ENCODE measurements at places on chromosomes 6 and 20.

GRCh38 chr6:170227521-170227983 lies 63.3 kb downstream of the DLL1 start:
- no peak for DNase-seq

DNA sequence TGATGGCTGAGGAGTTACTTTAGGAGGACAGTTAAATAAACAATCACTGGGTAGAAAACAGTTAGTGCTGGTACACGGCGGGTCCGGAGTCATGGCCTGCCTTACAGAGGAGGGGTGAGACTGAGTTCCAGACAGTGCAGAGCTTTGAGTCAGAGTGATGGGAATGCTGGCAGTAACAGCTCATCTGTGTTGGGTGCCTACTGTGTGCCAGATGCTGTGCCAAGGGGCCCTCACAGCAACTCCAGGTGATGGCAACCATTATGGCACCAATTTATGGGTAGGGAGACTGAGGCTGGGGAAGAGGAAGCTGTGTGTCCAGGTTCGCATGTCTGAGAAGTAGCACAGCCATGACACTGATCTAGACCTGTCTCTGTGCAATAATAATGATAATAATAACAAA lies 132.6 kb downstream of the CEBPB start:
- no peak for DNase-seq

GRCh38 chr6:93017213-93017612 lies 402.1 kb downstream of the EPHA7 start:
- DNase-seq: no peak

DNA sequence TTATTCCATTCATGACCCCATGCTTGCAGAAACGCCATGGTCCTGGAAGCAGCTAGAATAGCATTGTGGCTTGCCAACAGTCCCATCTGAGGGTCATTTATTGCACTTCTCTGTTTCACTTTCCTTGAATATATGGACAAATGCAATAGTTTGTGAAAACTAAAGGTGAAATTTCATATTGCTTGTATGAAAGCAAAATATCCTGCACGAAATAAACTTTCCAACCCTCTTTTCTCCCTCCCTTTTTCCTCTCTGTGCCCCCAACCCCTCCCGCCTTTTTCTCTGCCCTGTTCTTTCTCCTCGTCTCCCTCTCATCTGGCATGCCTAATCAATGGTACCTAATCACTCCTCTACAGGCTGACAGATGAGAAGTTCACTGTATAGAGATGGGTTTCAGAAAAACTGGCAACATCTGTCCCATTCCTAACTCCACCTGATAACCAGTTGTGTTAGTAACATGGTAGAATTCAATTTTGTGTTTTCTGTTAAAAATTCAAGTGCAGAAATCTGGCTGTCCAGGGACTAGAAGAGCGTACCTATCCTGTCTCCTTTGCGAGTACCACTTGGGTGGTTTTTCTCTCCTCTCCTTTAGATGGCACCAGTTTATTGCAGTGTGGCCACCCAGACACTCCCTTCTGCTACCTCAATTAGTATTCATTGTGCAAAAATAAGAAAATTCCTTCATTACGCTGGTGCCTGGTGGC lies 198.6 kb downstream of the FOXA2 start:
- DNase-seq: no peak

GRCh38 chr6:20169786-20170185 lies 42.5 kb downstream of the MBOAT1 start:
- DNase-seq: no peak

DNA sequence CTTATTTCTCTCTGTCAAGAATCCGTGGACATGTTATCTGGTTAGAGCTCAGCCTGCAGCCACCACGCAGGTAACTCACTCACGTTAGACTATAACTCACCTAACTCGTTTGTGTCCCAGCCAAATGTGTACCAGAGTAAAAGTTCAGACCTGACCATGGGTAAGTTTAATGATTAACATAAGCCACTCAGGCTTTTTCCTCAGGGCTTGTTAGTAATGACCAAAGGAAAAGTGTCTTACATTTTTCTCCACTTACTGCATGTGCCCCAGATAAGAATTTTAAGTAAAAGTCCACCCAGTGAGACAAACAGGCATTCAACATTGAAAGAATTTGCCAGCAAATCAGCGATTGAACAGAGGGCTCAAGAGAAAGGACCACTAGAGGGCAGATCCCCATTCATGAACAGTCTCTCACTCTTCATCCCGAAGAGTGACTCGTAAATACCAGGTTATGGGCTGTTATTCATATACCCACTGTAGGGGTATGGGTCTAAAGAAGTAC lies at the start of gene PKHD1:
TSS of gene PKHD1 (minus strand) at position 116 of the 502 bp plus-strand sequence. CDS start 2,680 bp downstream, outside the sequence.
- DNase-seq: no peak

- no peak for DNase-seq
Observed at GRCh38 chr6:84432619-84433018, 205.2 kb upstream of the CEP162 start.

DNA sequence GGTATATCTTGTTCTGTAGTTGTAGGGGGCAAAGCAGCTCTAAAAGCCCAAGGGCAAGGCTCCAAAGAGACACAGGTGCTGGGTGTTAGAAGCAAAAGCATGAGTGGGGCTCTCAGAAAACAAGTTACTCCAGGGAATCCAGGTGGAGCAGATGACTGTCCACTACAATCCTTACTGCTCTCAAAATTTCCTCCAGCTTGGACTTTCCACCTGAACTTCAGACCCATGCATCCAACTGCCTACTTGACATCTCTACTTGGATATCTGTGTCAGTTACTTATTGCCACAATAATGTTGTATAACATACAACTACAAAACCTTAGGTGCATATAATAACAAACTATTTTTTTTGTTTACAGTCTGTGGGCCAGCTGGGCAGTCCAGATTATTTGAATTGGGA lies 22.8 kb upstream of the DTNBP1 start:
- no peak for DNase-seq

DNA sequence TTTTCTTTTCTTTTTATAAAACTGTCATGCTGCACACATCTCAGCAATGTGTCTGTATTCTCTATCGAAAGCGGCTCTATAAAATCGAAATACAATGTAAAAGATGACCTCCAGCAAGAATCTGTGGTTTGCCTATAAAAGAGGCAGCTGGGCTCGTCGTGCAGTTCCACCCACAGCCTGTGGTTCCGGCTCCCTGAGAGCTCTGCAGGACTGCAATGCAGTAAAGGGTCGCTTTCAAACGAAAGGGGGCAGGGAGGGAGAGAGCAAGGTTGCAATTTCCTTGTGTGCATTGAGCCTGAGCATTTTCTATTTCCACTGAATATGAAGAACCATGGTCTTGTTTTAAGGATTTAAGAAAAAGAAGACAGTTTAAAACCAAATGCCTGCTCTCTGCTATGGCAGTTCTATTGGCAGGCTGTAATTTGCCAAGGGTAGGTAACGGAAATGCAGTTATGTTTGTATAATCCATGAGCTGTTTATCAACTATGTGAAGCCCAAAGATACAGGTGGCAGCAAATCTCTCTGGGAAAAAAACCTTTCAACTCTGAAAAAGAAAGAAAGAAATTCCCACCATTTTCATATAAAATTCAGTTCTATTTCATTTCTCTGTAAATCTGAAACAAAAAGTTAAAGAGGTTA lies 236.5 kb downstream of the HACE1 start:
- DNase-seq: peak; percentile 79

- no peak for DNase-seq
Observed at GRCh38 chr6:142361779-142362750, 60.3 kb downstream of the ADGRG6 start.

DNA sequence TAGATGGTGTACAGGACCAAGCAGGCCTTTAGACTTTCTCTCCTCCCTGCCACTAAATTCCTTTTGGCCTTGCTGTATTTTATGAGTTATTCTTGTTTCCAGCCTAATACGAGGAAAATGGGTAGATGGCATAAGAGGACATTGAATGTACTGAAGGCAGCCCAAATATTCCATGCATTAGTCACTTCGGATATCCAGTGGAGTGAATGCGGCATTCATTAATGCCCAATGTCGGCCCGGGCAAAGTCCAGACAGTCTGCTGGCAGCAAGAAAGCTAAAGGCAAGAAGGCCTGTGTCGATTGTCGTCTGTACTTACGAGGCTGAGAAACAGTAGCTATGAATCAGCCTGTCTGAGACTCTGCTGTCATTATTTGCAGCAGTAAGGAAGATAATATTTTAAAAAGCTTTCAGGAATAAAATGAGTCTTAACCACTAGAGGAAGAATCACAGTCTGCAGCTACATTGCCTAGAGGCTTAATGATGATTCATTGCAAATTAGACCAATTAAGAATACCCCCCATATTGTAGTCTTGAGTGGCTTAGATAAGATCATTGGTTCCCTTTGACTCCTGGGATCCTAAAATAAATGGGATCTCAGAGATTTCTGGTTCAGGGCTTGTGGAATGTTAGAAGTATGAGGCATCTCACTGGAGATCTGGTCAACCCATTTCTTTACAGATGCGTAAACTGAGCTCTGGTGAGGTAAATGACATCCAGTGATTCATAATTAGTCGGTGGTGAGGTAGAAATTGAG lies 534.1 kb upstream of the JAG1 start:
- DNase-seq: no peak

GRCh38 chr6:75472885-75473284 lies 20.7 kb downstream of the FILIP1 start:
- DNase-seq: no peak

DNA sequence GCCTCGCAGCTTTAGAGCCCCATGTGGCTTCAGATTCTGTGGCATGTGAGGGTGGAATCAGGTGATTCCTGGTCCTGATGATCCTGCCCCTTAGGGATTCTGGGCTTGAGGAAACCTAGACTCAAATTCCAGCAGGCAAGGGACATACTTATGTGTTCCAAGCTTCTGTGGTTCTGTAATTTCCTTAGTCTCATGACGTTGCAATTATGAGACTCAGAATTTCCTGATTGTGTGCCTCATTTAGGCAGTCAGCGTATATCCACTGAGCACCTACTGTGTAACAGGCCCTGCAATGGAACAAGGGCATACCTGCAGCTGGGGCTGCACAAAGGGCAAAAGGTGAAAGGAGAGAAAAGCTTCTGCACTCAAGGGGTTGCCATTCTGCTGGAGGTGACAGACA lies 11.6 kb upstream of the BPIFB4 start:
- no peak for DNase-seq

DNA sequence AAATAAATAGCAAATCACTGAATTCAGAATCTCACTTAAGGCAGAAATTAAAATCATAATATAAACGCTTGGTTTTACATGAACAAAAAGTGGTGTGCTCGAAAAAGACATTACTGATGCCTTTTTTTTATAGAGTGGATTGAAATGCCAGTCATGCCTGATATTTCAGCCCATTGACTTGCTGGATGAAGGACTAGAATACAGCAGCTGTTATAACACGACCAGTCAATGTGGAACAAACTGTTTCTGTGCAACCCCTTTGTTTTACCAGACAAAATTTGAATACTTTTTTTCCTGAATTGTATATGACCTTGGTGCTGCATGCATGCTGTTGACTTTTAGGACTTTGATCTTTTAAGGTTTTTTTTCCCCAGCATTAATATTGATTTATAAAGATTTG lies 150.0 kb downstream of the QKI start:
- DNase-seq: no peak

DNA sequence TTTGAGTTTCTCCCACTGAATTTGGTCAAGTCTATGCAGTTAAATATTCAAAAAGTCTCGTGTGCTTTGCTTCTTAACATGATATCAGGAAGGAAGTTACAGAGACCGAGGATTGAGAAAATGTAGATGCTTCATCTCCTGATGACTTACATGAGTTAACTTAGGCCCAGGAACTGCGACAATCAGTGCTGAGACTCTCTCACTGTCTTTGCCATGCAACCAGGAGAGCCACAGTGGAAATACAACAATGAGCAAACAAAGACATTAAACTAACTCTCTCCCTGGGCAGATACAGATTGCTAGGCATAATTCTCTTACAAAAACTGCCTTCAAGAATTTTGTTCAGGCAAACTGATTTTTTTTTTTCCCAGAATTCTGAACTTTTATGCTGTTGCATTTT lies 440.6 kb upstream of the EPHA7 start:
- no peak for DNase-seq

Data from DND-41 (cell line).